ENCODE measurements at places on chromosomes 4 and X.

GRCh38 chrX:115940348-115940747, 230.2 kb upstream of the AGTR2 start:
- DNase-seq, result no peak

- no peak for DNase-seq
Measured at GRCh38 chr4:176864238-176864637, 71.5 kb upstream of the VEGFC start.

DNA sequence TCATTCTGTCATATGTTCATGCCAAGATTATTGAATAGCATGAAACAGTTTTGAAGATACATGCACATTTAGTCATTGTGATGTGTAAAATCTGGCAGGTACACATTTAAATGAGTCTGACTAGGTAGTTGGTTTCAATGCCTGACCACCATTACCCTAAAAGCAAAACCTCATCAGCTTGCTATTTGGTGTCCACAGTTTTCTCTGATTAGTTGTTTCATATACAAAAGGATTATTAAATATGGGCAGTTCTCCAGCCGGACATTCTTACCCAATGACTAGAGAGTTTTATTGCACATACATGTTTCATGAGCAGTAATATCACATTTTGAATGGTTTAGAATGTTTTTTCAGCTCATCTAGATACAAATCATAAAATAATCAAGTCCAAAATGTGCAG, 23.7 kb downstream of the DCHS2 start:
- DNase-seq, result no peak

- no peak for DNase-seq
Measured at GRCh38 chrX:121365572-121366161, 318.3 kb downstream of the GLUD2 start.

GRCh38 chrX:21875013-21875412, 19.2 kb downstream of the YY2 start:
- DNase-seq, result no peak

GRCh38 chr4:36324808-36325207, 43.4 kb downstream of the DTHD1 start:
- DNase-seq, result no peak

DNA sequence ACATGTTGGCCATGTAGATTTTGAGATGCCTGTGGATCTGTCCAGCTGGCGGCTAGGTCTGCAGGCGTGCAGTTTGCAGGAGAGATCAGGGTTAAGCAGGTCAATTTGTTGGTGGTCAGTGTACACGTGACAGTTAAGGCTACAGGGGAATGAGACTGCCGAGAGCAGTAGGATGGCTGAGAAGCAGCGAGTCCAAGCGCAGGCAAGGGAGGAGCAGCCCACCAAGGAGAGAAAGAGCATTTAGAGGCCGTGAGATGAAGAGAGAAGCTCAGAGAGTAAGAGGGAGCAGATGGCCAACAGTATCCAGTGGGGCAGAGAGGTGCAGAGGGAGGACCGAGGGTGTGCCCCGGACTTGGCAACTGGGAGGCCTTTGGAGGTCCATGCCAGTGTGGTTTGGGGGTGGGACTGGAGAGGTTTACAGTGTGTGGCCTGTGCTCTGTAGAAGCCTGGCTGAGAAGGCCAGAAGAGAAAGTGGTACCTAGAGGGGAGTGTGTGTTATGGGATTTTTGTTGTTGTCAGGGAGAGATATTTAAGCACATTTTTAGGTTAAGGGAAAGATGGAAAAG, 18.4 kb downstream of the SNX25 start:
- DNase-seq, result no peak
